ENCODE measurements at places on chromosomes 13 and 19.

GRCh38 chr13:106505732-106506131 is 29.7 kb downstream of the EFNB2 start:
- DNase-seq = no peak

GRCh38 chr19:16266586-16266942 is 58.1 kb upstream of the KLF2 start:
- no peak for DNase-seq

GRCh38 chr13:94534166-94534565 is 54.7 kb upstream of the DCT start:
- no peak for DNase-seq

- DNase-seq = peak; percentile 58
These were observed 2.9 kb downstream of the MFSD12 start for GRCh38 chr19:3554254-3555083.

DNA sequence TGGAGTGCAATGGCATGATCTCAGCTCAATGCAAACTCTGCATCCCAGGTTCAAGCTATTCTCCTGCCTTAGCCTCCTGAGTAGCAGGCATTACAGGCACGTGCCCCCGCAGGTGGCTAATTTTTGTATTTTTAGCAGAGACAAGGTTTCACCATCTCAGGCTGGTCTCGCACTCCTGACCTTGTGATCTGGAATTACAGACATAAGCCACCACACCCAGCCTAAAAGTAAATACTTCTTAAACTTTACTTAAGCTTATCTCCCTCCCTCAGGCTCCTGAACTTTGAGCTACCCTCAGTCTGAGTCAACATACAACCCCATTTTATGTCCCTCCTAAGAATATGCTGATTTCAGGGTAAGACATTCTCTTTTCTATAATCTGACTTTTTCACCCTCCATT is 66.1 kb downstream of the ZNF486 start:
- DNase-seq = no peak

- no peak for DNase-seq
These were observed 651 bp downstream of the SERPINE3 start for GRCh38 chr13:51339952-51340732.

Measured in B cell (primary cell).